ENCODE measurements at places on chromosomes 16 and 17.

DNA sequence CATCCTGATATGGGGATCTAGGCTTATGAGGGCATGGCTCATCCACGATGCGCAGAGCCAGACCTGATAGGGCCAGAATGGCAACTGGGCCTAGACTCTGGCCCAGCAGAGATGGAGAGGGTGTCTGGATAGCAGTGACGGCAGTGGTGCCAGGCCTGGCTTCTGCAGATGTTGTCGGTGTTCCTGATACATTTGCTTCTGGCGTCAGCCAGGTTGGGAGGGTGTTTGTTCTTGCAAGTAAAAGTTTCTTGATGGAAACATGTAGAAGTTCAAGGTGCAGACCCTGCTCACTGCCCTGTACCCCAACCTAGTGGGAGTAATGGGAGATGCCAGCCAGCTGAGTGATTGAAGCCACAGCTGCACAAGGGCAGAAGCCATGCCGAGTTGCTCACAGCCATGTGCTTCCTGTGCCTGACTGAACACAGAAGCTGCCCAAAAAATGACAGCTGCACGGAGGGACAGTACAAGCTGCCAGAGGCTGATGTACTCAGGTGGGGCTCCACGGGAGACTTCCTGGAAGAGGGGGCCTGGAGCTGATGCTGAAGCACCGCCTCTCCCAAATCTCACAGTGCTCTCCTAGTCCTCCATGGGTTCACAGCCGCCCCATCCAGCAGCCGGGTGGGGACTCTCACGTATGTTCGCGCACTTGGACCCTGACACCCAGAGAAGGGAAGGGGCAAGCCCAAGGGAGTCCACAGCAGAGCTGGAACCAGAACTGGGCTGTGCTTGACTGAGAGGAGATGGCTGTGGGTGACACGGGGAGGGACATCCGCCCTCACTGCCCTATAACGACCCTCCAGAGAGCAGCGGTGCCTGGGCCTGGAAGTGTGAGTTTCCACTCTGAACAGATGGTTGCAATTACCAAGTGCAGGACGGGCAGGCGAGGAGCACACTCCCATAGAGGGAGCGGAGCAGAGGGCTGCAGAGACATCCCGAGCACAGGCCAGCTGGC lies 78.7 kb downstream of the N4BP1 start:
- DNase-seq = no peak

DNA sequence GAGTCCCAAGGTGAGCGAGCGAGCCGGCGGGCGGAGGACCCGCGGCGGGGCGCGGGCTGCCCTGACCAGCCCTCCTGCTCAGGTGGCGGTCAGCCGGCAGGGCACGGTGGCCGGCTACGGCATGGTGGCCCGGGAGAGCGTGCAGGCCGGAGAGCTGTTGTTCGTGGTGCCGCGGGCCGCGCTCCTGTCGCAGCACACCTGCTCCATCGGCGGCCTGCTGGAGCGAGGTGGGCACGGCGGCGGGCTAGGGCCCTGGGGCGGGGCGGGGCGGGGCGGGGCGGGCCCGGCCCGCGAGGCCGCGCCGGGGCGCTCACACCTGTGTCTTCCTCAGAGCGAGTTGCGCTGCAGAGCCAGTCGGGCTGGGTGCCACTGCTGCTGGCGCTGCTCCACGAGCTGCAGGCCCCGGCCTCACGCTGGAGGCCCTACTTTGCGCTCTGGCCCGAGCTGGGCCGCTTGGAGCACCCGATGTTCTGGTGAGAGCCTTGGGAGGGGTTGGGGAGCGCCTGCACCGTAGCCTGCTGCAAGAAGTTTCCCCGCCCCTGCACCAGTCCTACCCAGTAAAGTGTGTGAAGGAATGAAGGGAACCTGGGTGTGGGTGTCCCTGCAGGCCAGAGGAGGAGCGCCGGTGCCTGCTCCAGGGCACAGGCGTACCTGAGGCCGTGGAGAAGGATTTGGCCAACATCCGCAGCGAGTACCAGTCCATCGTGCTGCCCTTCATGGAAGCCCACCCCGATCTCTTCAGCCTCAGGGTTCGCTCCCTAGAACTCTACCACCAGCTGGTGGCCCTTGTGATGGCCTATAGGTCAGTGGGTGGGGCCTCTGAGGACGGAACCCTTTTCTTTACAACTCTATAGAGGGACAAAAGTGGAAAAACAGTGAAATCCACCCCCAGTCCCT lies 802 bp downstream of the SETD6 start:
- no peak for DNase-seq

GRCh38 chr16:34078691-34079090 lies 619.3 kb downstream of the TP53TG3F start:
- DNase-seq = no peak

DNA sequence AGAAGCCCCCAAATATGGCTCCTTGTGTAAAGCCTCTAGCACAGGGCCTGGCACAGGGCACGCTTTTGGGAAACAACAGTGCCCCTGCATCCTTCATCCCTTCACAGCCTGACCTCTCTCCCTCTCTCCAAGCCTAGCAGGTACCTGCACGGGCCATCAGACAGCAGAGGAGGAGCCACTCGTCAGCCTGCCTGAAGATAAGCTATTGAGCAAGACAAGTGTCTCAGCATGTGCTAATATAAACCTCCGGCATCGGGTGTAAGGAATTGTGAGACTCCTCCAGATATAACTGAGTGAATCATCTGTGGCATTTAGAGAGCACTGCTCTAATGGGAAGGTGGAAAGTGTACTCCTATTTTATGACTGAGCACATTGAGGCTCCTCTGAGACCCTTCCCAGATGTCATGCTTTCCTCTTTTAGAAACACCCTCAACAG lies 38.3 kb downstream of the TBX4 start:
- DNase-seq = no peak

DNA sequence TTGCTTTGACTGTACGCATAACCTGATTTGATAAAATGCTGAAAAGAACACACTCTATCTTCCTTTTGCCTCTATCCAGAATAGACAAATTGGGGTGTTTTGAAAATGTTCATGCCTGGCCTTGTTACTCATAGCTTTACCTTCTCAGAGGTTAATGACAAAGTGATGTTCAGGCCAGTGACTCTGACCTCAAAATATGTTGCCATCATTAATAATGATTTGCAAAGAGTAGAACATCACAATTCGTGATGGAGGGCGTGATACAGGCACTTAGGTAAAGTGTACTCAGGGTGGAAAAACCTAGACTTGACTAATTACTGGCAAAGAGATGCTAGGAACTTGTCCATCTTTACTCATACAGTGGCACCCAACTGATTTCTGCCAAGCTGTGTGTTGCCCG lies 656.6 kb upstream of the SOX9 start:
- DNase-seq = no peak

GRCh38 chr16:4216596-4216995 lies 25.3 kb downstream of the SRL start:
- DNase-seq = no peak

GRCh38 chr17:47711366-47712099 lies 17.6 kb downstream of the TBKBP1 start:
- no peak for DNase-seq

GRCh38 chr16:83781-84615 lies 6.0 kb downstream of the MPG start:
- no peak for DNase-seq

GRCh38 chr16:84370723-84371552 lies 2.6 kb downstream of the ATP2C2 start:
- DNase-seq = no peak

GRCh38 chr17:74760404-74761105 lies 12.1 kb downstream of the NHERF1 start:
- no peak for DNase-seq

DNA sequence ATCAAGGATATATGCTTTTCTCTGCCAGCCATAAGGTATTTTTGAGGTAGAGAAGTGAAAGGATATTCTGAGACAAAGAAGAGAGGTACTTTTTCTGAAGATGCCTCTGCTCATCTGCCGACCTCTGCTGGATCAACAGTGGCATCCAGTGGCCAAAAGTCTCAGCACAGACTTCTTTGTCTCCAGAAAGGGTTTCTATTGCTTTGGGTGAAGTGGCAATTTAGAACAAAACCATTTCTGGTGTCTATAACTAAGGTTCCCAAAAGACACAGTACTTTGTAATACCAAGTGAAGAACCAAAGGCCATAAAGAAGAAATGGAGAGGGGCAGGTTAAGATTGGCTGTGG lies 155.2 kb upstream of the C17orf78 start:
- no peak for DNase-seq

DNA sequence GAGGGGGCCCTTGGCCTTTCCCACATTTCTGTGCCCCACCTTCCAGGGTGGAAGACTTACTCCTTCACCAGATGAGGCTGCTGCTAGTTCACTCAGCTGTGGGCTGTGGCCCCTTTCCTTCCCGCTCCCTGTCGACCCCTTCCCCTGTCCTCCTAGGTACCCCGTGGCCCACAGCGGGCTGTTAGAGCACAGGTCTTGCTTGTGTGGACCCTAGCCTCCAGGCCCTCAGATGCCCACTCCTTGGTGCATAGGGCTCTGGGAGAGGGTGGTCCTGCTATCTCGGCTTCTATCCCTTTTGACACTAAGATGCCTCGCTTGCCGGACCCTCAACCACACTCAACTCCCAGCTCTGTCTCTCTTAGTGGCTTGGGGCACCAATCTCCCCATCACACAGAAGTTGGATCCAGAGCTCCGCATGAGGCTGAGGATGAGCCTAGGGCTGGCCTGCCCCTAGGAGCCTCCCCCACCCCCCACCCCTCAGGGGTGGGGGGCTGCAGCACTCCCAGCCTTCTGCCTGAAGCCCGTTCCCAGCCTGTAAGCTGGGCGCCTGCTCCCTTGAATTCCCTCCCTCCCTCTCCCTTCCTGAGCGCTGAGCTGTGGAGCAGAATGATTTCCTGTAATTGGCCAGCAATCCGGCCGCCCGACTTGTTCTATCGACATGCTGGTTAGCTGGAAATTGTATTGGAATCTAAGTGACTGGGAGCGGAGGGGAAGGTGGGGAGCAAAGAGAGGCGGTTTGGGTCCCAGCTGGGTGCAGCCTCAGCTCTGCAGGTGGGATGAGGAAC lies 30.9 kb downstream of the DCAKD start:
- DNase-seq = no peak

GRCh38 chr16:11392041-11392581 lies 46.9 kb downstream of the RMI2 start:
- DNase-seq = no peak

DNA sequence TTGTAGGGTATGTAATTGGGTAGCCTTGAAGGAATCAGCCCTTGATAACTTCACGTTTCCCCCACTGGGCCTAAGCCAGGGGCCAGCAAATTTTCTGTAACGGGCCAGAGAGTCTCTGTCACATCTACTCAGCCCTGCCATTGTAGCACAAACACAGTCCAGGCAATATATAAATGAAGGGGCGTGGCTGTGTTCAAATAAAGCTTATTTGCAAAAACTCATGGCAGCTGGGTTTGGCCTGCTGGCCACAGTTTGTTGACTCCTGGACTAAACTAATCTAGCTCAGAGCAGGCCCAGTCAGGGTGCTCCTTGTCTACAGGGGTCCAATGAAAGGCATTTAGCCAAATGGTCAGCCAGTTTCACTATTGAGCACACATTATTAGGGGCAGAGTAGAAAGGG lies 141.6 kb downstream of the CCDC182 start:
- no peak for DNase-seq

GRCh38 chr16:19689342-19689741 lies 28.7 kb downstream of the KNOP1 start:
- DNase-seq = no peak

DNA sequence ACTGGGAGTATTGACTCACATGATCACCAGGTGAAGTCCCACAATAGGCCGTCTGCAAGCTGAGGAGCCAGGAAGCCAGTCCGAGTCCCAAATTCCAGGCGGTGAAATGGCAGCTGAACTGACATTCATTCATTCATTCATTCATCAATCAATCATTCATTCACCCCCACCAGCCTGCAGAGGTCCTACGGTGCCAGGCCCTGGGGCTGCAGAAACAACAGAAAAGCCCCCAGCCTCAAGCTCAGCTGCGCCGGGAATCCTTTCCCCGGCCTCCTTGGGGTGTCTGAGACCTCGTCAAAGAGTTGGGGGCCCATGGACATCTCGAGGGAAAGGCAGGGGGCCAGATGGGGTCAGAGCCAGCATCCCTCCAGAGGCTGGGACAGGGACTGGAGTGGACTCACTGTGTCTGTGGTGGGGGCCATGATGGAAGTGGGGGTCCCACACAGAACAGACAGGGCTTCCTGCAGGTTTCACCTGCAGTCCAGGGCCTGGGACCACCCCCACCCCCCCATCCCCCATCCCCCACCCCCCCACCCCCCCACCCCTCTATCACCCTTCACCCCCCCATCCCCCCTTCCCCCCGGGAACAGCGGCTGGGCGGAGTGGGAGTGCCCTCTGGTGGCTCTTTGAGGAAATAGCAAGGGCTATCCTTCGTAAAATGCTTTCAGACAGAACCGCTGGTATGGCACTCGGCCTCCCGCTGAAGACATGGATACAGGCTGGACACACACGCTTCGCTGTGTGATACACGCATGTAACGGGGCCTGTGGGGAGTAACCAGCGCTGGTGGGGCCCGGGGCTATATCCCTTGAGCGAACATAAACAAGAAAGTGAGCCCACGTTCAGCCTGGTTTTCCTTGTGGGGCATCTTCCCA lies 8.5 kb upstream of the ZC3H18 start:
- peak; percentile 1 for DNase-seq

DNA sequence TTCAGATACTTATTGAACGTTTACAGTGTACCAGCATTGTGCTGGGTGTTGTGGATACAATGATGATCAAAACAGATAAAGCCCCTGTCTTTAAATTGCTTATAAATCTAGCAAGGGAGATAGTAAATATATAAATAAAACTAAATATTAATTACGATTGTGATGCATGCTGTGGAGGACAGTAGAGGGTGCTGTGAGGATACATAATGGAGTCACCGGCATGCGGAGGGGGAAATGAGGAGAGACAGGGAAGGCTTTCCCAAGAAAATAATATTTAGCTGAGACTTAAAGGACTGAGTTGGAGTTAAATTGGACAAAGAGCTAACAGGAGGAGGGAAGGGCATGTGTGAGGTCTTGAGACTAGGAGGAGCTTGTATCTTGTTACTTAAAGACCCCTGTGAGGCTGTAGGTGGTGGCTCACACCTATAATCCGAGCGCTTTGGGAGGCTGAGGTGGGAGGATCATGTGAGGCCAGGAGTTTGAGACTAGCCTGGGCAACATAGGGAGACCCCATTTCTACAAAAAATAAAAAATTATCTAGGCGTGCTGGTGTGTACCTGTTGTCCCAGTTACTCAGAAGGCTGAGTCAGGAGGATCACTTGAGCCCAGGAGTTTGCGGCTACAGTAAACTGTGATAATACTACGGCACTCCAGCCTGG lies 2.4 kb downstream of the DHRS7B start:
- DNase-seq = no peak

DNA sequence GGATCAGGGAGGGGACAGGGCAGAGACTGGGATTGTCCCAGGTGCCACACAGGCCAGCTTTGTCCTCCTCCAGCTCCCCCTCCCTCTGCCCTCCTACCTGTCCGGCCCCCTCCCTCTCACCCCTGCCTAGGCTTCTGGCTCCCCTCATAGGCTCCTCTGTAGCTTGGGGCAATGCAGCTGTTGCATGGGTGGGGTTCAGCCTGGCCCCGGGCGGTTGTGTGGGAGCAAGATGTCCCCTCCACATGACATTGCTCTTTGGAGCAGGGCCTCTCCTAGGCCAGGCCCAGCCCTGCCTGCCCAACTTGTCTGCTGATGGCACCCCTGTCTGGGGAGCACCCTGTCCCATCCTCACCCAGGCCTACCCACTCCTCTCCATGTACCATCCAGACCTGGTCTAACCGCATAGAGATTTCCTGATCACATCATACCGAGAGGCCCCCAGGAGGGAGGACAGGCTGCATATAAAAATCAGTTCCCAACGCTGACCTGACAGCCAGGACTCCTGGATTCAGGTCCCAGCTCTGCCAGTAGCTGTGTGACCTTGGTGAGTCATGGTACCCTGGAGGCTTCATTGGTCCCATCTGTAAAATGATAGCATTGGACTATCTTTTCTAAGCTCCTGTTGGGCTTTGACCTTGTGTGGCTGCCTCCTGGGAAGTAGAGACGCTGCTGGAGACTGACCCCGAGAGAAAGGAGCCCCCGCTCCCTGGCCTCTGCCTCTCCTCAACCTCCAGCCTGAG lies 48.8 kb upstream of the DLX4 start:
- DNase-seq = no peak
